Activated T-helper 1 cell treated with anti-CD3 and anti-CD28 coated beads, Interleukin-2, amount 50 U/mL, for 16 hours (primary cell): ENCODE measurements at places on chromosomes 7 and 10.

DNA sequence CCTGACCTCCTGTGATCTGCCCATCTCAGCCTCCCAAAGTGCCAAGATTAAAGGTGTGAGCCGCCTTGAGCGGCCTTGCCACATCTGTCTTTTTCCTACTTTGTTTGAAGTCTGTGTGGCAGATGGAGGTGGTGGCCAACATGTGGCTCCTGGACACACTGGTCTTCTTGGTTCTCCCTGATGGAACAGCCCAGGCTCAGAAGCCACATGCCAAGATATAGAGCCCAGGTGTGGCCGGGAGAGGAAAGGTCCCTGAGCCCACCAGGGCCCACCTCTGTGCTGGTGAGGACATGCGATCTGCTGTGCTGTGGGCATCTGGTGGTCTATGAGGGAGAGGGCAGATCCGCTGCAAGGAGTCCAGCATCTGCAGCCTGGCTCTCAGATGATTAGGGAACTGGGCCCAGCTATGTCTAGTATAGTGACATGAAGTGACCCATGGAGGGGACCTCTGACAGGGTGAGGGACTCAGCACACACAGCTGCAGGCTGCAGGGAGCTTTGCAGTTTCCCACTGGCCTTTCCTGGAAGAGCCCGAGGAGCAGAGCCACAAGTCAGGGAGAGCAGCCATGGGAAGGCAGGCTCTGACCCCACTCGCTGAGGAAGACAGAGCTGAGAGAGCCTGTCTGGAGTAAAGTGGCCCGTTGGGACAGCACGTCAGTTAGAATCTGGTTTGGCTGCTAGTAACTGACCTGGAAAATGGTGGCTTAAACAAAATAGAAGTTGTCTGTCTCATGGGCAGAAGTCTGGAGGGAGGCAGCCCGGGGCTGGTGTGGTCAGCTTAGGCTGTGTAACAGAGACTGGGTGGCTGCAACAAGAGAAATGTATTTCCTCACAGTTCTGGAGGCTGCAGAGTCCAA, 25.9 kb downstream of the ADCY1 start:
- DNase-seq, result no peak

GRCh38 chr7:53877688-53878087, 664.5 kb upstream of the VSTM2A start:
- DNase-seq, result no peak

- DNase-seq, result no peak
Measured at GRCh38 chr7:70587739-70588138, 544.2 kb upstream of the GALNT17 start.

GRCh38 chr10:103845972-103846371, 9.4 kb downstream of the SH3PXD2A start:
- peak; percentile 17 for DNase-seq

DNA sequence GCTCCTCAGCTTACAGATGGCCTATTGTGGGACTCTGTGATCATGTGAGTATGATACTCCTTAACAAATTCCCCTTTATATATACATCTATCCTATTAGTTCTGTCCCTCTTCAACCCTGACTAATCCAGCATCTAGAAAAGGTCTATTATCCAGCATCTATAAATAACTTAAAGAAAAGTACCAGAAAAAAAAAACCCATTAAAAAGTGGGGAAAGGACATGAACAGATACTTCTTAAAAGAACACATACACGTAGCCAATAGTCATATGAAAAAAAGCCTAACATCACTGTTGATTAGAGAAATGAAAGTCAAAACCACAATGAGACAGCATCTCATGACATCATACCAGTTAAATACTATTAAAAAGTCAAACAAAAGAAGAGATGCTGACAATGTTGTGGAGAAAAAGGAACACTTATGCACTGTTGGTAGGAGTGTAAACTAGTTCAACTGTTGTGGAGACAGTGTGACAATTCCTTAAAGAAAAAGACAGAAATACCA, 549.5 kb upstream of the GRM3 start:
- no peak for DNase-seq

GRCh38 chr10:76188216-76188615, 756.8 kb downstream of the LRMDA start:
- no peak for DNase-seq

DNA sequence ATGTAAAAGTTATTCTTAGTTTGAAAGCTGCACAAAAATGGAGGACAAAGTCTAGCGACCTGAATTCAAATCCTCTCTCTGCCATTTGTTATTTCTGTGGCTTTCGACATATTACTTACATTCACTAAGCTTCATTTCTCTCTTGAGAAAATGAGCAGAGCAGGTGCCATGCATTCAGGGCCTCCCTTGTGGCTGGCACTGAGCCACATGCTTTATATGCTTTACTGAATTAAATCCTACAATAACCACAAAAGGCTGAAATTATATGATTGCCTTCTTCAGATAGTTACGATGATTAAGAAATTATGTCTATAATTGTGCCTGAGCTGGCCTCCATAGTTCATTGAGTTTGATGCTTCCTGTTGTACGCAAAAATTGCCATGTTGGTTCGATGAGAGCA, 98.7 kb downstream of the NPSR1 start:
- no peak for DNase-seq

GRCh38 chr7:44122529-44122928, 819 bp downstream of the POLD2 start:
- DNase-seq, result no peak

GRCh38 chr10:77863446-77863845, 63.1 kb downstream of the DLG5 start:
- no peak for DNase-seq
